Stimulated activated CD8-positive, alpha-beta memory T cell treated with anti-CD3 and anti-CD28 coated beads, Interleukin-7, amount 100 ng/mL, for 1 hour (primary cell): ENCODE measurements at places on chromosomes 4 and X.

- DNase-seq, result no peak
Measured at GRCh38 chrX:17836830-17837229, 24.3 kb downstream of the RAI2 start.

DNA sequence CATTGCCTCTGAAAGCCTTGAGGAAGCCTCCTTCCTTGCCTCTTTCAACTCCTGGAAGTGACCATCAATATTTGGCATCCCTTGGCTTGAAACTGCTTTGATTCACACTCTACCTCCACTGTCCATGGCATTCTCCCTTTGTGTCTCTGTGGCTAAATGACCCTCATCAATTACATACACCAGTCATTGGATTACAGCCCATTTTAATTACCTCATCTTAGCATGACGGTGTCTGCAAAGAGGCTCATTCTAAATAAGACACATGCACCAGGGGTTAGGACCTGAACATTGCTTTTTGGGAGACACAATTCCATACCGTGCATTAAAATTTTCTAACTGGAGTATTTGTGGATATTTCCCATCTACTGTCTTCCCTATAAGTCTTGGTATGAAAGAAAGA, 60.7 kb upstream of the FAM9A start:
- no peak for DNase-seq

DNA sequence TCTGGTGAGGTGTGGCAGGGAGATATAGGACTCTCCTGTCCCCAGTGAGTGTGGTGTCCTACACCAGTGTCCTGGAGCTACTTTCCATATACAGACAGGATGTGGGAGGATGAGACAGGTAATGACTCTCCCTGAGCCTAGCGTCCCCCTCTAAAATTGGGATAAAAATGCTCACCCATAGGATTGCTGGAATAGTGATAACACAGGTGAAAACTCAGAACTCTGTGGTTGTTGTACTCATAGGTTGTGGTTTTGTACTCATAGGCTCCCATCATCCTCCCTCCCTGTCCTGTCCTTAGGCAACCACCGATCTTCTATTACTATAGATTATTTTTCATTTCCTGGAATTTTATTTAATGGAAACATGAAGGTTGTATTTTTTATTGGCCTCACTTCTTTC, 60.7 kb upstream of the NXF3 start:
- no peak for DNase-seq

- DNase-seq, result no peak
Measured at GRCh38 chr4:112253382-112254000, 21.9 kb downstream of the AP1AR start.

GRCh38 chrX:133907606-133908005, 77.8 kb downstream of the GPC3 start:
- no peak for DNase-seq

DNA sequence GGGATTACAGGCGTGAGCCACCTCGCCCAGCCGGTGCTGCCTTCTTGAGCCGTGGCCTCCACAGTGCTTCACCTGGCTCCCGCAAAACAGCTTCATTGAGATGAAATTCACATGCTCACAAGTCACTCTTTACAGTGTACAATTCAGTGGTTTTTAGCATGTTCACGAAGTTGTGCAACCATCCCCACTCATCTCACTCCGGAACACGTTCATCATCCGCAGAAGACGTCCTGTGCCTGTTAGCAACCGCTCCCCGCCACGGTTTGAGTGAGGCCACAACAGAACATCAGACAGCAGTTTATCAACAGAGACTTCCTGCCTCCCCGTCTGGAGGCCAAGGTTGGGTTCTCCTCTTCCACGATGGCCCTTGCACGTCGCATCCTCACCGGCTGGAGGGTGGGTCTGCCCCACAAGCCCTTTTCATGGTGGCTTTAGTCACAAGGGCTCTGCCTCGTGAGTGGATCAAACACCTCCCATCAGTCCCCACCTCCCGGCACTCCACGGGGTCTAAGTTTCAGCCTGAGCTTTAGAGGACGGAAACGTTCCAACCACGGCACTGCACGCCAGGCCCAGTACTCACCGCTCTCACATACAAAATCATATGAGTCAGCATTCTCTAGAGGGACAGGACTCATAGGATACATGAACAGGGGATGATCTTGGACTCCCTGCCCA, 29.6 kb upstream of the SPON2 start:
- DNase-seq, result peak; percentile 46

DNA sequence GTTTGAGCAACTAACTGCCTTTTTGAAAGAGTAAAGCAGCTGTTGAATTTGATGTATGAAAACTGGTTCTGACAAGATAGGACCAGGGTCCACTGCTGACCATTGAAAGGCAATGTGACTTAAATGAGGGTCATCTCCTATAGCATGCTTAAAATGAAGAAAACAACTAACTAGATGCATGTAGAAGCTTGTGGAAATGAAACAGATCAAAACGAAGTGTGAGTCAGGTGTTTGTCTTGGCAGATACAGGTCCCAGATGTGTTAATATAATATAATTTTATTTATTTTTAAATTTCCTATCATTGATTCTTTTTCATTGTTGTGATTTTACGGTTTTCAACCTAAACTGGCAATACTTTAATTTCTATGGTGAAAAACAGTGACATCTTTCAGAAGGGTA, 83.6 kb downstream of the ATOH1 start:
- DNase-seq, result no peak

DNA sequence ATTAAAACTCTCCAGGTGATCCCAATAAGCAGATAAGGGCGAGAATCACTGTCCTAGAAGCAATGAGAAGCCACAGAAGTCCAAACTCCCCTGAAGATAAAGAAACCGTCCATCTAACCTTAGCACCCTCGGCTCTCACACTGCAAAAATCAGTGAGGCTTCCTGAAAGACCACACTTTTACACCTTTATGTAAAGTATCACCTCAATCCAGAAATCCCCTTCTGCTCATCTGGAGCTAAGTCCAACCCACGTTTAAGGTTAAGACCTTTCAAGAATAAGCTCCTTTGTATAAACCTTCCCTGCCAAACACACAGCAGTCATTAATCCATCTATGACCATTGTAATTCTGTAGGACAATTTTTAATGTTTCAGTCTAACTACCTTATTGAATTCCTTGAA, 41.7 kb downstream of the LIN54 start:
- no peak for DNase-seq

DNA sequence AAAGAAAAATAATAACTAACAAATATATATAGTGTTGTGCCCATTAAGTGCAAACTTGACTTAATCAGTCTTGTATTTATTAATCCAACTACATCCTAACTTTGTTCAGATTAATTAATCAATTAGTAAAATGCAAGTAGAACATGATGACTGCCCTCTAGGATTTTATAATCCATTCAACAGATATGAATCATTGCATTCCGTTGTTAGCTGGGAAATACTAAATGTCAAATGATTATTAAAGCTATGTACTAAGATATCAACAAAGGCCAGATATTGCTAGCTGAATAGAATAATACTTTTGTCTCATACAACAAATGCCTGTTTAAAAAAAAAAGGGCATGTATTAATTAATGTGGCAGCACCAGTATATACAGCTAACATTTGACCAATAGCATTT, 1366.3 kb downstream of the STIM2 start:
- no peak for DNase-seq

GRCh38 chr4:35541146-35541887, 703.0 kb downstream of the ARAP2 start:
- DNase-seq, result no peak

DNA sequence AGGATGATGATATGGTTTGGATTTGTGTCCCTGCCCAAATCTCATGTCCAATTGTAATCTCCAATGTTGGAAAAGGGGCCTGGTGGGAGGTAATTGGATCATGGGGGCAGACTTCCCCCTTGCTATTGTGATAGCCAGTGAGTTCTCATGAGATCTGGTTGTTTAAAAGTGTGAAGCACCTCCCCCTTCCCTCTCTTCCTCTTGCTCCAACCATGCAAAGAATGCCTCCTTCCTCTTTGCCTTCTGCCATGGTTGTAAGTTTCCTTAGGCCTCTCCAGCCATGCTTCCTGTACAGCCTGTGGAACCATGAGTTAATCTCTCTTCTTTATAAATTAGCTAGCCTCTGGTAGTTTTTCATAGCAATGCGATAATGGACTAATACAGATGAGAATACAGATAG, 19.7 kb upstream of the ALG13 start:
- DNase-seq, result no peak

GRCh38 chr4:73417973-73418372, 13.9 kb downstream of the ALB start:
- no peak for DNase-seq

GRCh38 chr4:153438916-153439756, 27.0 kb upstream of the TMEM131L start:
- peak; percentile 12 for DNase-seq

DNA sequence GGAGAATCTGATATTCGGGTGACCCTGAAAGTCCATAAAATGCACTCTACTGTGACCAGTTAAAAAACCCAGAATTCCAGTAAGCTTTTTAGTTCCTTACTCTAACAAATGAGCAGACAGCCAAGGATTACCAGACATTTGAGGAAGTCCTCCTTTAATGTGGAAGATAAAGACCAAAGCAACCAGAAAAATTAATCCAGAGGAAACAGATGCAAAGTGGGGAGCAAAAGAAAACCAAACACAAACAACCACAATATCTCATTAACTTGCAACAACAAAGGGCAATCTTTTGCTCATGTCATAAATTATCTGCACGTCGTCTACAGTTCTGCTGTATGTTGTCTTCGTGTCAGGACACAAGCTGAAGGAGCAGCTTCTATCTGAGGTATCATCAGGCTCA, 164.4 kb downstream of the PJA1 start:
- no peak for DNase-seq

DNA sequence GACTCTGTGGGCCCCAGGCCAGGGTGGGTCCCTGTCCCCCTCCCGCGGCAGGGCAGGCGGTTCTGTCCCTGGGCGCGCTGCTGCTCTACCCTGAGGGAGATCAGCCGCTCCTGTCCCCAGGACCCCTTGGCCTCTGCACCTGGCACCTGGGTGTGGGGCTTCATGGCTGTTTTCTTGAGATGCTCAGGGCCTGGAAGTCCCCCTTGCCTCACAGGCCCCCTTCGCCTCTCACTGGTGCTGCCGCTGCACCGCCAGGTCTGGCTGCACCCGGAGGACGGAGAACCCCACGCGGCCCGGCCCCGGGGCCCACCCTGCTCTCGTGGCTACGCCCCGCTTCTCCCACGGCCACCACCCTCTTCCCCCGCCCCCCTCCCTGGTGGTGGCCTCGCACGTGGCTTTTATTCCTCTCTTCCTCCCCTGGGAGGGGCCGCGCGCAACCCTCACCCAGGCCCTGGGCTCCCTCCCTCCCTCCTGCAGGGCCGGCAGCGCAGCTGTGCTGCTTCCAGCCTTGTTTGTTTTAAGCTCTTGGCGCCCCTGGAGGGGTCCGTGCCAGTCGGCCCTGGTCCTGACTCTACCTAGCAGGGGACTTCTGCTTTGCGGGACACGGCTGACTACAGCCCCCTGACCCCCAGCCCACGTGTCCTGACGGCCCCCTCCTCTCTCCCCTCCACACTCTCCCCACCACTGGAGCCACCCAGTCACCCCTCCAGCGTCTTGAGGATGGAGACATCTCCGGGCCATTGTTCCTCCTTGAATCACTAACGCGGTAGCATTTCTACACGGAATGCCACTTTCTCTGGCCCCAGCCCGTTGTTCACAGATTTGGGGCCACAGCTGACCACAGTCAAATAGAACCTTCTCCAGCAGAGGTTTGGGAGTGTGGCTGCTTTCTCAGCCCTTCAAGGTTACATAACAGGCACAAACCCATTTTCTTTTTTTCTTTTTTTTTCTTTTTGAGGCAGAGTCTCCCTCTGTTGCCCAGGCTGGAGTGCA, 20.6 kb upstream of the CLDN24 start:
- no peak for DNase-seq

DNA sequence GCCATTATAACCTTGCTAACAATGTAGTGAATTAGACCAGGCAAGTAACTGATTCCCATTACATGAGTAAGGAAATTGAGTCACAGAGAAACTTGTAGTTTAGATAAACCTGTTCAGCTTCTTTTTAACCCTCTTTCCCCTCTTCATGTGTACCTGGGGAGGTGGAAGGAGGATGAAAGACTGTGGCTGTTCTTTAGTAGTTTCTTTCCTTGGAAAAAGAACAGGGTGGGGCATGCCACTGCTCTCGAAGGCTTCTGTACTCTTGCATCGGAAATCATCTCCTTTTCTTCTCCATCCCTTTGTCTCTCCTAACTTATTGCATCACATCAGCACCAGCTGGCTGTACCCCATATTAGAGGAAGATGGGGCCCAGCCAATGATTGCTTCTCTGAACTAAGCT, 171.4 kb downstream of the PPARGC1A start:
- no peak for DNase-seq

DNA sequence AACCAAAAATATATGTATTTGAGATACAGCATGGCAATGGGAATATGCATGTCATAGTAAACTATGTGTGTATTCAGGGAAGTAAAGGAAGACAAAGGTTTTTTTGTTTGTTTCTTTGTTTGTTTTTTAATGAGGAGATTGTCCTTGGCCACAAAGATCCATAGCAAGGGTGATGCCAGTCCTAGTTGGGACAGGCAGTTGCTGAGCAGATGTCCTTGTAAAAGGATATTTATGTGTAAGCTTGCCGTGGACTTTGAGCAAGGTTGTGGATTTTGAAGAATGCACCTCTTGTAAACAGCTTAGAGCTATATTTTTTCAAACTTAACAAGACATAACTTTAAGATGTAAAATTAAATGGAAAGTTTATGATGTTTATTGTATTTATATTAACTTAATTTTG, 69.9 kb upstream of the GABRE start:
- DNase-seq, result no peak

DNA sequence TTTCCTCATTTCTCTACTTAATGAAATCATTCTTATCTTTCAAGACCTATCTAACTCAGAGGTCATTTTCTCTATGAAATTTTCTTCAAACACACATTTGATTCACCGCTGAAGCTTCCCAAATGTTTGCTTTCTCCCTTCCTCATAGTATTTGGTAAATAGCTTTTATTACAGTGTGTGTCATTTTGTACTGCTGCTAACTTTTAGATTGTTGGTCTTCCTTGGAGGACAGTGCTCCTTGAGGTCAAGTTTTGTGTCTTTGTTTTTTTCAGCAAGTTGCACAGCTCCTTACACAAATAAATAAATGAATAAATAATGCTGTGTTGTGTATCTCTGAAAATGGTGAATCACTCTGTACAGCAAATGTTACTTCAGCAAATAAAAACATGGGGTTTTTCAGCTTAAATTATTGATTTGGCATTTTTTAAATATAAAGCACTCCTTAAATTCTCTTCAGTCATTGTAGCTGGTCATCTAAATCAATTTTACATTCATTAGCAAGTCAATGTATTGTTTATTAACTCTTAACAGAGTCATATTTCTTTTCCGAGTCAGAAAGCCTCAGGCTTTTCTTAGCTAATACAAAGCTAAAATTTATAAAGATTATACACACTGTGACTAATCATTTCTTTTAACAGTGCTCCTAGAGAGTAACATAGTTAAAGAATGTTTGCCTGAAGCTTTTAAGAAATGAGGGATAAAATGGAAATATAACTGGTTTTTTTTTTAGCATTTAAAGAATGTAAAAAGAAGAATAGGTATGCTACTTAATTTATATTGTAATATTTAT, 30.1 kb upstream of the MAD2L1 start:
- DNase-seq, result no peak

DNA sequence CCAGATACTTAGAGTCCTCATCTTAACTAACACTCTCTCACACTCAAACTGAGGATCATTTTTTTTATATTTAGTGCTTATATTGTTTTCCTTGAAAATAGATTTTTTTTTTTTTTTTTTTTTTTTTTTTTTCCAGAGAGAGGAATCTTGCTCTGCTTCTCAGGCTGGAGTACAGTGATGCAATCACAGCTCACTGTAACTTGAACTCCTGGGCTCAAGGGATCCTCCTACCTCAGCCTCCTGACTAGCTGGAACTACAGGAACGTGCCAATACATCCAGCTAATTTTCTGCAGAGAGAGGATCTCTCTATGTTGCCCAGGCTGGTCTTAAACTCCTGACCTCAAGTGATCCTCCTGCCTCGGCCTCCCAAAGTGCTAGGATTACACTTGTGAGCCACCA, 650.3 kb upstream of the ATOH1 start:
- DNase-seq, result no peak
